PC-9 (cell line): ENCODE measurements at places on chromosomes 5 and 9.

- no peak for DNase-seq
Observed at GRCh38 chr9:132896906-132897305, 18.2 kb downstream of the SPACA9 start.

- no peak for DNase-seq
Observed at GRCh38 chr5:1089621-1090040, 22.2 kb downstream of the SLC12A7 start.

GRCh38 chr5:97553604-97554452, 370.8 kb upstream of the RIOK2 start:
- no peak for DNase-seq

DNA sequence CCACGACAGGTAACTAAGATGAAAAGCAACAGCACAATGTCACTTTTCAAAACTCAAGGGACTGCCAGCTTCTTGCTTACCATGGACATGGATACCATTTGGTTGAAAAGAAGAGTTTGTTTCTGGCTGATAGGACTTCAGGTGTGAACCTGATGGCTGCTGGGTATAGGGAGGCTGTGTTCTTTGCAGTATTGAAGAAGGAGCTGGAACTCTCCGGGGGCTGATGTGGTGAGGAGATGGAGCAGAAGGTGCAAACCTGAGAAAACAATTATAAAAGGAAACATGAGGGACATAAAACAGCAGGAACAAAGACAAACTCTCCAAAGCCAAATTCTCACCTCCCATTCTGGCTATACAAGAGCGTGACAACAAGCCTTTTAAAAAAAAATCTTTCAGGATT, 330.1 kb upstream of the RFX3 start:
- DNase-seq, result no peak

GRCh38 chr9:114386886-114387679, 699 bp downstream of the AKNA start:
- DNase-seq, result no peak

- no peak for DNase-seq
Observed at GRCh38 chr9:73541923-73542322, 390.3 kb downstream of the ANXA1 start.

DNA sequence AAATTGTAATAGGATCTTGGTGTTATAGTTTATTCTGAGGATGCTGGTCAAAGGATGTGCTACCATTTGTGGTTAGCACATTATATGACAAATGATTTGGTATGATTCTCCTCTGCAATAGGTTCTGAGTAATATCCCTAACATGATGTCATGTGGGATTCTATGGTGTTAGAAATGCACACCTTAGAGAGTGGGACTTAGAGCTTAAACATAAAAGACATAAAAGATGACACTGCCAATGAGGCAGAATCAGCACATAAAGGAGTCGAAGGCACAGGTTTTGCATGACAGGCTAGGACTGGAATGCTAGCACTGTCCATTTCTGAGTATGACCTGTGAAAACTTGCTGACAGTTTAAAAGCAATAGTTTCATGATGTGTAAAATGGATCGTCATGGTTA, 100.4 kb downstream of the OSTF1 start:
- no peak for DNase-seq
